ENCODE measurements at places on chromosomes 12 and 14. TPM values are rescaled to one million over a fixed set of nuclear protein-coding genes. Genes with fewer than 3 reads are reported as not detected.

Gene CCDC197
- not detected for total RNA-seq

Gene PLEKHH1
- 27.6 TPM for total RNA-seq

Gene RNASE4
- total RNA-seq: 3.9 TPM

Gene SYT1
- total RNA-seq: 44.9 TPM

Gene BDKRB2
- 0.49 TPM for total RNA-seq

DNA sequence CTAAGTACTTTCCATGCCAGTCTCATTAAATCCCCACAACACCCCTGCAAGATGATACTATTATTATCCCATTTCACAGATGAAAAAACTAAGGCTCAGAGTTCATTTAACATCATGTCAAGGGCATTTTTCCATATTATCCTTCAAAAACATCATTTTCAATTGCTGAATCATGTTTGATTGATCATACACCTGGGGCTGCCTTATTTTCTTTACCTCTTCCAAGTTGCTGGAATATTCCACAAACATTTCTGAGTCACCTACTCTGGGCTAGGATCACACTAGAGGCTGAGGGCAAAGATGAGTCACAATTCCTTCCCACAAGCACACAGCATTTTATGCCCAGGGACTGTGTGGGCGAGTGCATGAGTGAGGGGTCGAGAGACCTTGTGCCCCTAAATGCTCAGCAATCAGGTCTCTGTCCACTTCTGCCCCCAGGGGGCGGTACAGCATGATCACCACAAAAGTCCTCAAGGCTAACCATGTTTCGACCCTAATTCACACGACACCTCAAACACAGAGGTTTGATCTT is 14.1 kb upstream of the TMEM119 start:
- peak; percentile 72 for DNase-seq

- no peak for DNase-seq
Observed at GRCh38 chr14:43795600-43796228, 711.4 kb downstream of the FSCB start.

DNA sequence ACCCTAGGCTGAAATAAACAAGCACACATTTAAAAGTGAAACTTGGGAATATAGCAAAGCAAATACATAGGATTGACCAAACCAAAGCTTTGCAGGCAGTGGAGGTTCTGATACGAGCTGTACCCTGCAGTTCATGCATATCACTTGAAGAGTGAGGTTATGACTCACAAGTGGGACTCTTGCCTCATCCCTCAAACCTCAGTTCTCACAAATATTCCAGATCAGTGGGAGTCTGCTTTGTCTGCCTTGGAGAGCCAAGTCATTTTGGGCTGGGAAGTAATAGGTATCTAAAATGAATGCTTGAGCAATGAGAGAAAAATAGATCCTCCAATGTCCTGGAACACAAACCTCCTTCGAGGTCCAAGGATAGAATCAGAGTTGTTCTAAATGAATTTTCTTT is 116.4 kb downstream of the LRIG3 start:
- no peak for DNase-seq

DNA sequence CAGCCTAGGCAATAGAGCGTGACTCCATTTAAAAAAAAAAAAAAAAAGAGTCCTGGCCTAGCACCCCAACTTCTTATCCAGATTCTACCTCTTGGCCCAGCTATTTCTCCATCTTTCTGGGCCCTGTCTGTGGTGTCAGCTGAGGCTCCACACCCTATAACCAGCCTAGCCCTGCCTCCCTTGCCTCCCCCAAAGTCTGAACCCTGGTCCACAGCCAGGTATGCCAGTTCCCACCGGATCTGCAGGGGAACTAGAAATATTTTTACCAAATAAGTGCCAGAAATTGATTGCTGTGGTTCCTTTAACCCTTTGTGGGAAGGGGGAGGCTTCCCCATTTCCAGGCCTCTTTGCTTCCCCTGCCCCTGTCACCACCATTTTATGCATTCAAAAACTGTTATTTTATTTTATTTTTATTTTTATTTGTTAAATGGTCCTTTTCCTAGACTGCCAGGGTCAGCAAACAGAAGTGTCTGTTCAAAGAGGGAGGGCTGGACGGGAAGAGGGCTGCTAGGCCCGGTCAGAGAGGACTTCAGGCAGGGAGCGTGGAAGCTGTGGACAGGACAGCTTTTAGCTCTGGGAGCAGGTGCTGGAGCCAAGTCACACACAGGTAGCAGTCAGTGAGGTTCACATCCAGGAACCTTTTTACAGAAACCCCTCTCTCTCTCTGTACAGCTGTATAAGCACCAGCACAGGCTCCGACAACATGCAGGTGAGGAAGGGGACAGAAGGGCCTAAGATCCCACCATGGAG is 23.2 kb downstream of the TTC9 start:
- no peak for DNase-seq

- peak; percentile 41 for DNase-seq
Observed at GRCh38 chr12:2813214-2814185, 1.0 kb downstream of the ITFG2 start.

DNA sequence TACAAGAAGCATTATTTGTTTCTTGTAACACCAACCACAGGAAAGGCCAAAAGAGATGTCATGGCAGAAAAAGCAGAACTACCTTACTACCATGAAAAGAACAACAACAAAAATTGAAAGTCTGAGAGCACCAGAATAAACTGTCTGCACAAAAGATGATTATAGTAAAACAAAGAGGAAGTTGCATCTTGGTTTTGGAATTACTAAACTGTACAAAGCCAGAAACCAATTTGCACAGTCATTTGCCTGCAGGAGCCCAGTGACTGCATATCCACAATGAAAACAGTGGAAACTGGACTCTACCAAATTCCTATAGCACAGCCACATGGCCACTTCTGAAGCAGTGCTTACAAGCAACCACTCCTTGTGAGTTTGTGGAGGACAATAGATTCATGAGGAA is 276.2 kb downstream of the SSPN start:
- no peak for DNase-seq

GRCh38 chr12:1102791-1103450 is 111.9 kb downstream of the ERC1 start:
- no peak for DNase-seq

DNA sequence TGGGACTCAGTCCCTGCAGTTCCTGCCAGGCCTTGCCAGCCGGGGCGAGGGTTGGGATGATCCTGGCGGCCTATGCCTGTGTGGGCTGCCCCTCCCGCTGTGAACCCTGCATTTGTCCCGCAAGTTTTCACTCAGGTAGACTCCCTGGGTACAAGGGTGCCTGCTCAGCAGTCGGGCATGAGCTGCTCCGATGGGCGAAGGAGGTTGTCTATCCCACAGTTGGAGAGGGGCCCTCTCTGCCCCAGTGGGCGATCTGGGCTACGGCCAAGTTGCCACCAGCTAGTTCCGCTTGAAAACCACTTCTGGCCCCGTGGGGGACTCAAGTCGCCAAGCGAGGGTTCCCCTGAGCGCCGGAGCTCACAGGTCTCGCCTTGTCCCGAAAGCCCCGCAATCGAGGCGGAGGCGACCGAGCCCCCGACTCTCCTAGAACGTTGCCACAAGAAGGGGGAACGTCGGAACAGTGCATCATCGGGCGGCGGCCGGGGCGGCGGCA is 365 bp upstream of the TPI1 start:
- no peak for DNase-seq

GRCh38 chr12:25293653-25294052 is 42.9 kb upstream of the KRAS start:
- no peak for DNase-seq

- no peak for DNase-seq
Observed at GRCh38 chr12:92943482-92944250, 14.6 kb upstream of the EEA1 start.

DNA sequence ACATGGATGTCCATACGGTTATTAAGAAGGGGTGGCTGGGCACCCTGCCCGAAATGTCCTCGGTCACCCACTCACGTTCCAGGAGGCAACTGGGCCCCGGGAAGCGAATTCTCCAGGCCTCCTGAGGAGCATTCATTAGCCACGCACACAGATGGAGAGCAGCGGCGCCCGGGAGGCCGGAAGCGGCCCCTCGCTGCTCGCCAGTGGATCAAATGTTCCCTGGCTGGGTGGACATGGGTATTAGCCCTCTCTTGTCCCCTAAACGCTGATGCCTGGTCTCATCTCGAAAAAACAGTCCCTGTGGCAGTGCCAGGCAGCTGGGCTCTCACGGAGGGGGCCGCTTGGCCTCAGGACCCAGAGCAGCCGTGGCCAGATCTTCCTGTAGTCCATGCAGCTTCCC is 59.0 kb upstream of the DLK1 start:
- no peak for DNase-seq

DNA sequence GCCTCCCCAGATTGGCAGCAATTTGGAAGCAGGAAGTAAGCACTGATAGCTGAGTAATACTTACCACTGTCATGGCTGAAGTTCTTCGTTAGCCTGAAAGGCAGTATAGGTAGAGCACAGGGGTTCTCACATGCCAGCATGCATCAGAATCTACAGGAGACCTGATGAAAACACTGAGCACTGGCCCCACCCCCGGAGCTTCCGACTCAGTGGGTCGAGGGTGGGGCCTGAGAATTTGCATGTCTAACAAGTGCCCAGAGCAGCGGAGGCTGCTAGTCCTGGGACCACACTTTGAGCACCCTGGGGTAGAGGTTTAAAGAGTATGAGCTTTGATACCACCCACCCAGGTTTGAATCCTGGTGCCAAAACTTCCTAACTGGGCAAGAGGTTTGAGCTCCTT is 89.6 kb downstream of the FBXW8 start:
- DNase-seq: no peak

DNA sequence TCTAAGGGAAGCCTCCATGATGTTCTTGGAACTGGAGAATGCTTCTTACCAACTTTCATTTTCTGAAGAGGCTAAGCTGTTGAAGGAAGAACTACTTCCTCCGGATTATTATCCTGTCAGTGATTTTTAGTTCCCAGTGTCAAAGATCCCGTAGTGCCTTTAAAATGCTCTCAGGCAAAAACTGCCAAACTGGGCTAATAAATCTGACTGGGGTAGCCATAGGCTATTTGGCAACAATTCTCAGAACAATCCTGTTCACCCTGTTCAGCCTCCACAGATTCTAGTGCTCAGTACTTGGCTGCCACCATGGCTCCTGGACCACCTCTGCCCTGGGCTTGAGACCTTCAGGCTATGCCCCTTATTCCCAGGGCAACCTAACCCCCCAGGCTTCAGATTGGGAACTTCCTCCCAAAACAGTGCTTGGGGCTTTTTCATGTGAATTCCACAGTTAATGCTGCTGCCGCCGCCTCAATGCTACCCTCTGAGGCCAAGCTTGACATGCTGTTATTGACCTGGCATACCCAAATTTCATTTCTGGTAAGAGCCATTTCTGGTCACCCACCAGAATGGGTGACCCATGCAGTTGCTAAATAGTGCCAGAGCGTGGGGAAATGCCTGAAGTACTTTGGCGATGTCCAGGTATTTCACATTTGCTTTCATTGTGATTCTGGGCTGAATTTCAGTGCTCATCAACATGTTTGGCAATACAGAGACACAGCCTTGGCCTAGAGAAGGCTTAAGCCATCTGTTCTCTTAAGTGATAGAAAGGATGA is 110.0 kb upstream of the ARHGAP5 start:
- DNase-seq: no peak

GRCh38 chr14:104794993-104795780 is at the start of gene AKT1:
TSS of gene AKT1 (minus strand) at chr14:104795748. CDS start at chr14:104792643, 3,105 bp downstream.
- DNase-seq: no peak

DNA sequence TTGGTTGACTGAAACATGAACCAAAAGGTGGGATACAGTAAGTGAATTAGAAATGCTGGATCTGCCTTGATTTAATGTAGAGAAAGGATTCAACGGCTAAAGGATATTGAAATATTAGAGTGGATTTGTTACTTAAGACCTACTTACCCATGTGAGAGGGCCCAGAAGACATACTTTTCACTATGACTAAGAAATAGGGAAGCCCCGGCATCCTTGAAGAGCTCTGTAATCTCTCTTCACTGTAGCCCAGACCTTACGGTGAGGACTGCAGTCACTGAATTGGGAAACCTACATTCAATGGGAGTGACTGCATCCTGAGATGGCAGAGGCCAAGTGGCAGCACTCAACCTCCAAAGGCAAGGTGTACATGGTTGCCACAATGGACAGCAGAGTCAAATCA is 52.5 kb downstream of the KANSL2 start:
- no peak for DNase-seq

All from HCT116 (cell line).